Stimulated activated CD4-positive, alpha-beta T cell treated with anti-CD3 and anti-CD28 coated beads, Interleukin-1b, Interleukin-23, amount 100 ng/mL, for 1 hour (primary cell): ENCODE measurements at places on chromosomes 7 and 10.

GRCh38 chr7:143974459-143974858 lies 19.8 kb downstream of the OR2F1 start:
- DNase-seq, result no peak

DNA sequence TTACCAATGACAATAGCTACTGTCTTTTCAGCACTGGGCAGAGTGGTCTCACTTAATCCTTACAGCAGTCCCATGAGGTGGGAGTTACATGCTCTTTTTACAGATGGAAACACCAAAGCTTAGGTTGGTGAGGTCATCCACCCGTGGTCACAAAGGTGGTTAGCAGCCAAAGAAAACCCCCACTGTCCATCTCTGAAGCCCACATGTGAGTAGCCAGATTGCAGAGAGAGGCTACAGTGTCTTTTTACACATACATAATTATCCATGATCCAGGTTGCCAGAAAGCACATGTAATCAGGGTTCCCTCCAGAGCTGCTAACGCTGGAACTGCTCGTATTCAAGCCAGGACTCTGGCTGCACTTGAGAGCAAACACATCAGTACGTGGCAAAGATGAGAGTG lies 24.6 kb upstream of the ANKRD2 start:
- DNase-seq, result no peak

DNA sequence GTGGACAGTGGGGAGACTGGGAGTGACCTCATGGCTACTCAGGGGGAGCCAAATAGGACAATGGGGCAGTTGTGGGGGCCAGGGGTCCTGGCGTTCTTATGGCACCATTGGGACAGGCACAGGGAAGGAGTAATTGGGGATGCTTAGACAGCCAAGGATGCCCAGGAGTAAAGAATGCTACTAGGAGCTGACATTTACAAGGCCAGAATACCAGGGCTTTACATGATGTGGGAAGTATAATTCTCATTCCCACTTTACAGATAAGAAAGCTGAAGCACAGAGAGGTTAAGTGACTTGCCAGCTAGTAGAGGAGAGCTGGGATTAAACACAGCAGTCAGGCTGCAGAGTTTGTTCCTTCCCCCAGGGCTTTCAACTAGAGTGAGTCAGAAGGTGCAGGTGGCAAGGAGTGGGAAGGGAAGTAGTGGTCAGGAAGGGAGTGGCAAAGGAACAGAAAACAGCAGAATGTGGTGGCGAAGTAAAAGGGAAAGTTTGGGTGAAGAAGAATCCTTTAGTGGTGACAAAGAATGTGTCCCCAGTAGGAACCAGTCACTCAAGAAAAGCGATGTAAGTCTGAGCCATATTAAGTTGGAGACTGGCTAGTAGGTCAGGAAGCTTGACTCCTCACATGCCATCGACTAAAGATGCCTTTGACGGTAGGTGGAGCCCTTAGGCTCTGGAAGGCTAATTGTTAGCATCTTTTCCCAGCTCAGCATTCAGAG lies 32.8 kb downstream of the CPVL start:
- no peak for DNase-seq

- DNase-seq, result no peak
Measured at GRCh38 chr10:112379635-112380296, 5.8 kb downstream of the ACSL5 start.

- no peak for DNase-seq
Measured at GRCh38 chr10:9253121-9253520, 1198.6 kb downstream of the GATA3 start.

GRCh38 chr10:19663344-19663743 lies 152.9 kb upstream of the PLXDC2 start:
- no peak for DNase-seq

GRCh38 chr10:98326621-98327027 lies 58.6 kb upstream of the LOXL4 start:
- no peak for DNase-seq

DNA sequence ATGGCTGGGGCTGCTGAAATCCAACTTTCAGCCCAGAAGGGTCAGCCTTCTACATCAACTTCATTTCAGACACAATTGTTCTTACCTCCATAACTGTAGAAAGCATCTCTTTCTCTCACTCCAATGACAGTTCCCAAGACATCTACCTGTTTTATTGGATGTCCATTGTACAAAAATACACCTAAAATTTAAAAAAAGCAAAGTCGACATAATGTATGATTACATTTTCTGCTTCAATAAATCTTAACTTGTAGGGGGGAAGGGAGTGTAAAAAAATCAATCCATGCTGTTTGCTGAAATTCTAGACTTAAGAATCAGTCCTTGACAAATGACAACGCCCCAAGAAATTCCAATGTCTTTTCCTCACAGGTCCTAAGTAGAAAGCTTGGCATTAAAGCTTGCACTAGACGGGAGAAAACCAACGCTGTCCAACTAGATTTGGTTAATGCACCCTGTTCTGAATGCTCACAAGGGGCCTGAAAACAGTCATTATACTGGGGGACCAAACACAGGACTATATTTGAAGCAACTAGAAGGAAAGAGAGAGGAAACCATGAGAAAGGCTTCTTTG lies 7.5 kb downstream of the STN1 start:
- DNase-seq, result no peak

DNA sequence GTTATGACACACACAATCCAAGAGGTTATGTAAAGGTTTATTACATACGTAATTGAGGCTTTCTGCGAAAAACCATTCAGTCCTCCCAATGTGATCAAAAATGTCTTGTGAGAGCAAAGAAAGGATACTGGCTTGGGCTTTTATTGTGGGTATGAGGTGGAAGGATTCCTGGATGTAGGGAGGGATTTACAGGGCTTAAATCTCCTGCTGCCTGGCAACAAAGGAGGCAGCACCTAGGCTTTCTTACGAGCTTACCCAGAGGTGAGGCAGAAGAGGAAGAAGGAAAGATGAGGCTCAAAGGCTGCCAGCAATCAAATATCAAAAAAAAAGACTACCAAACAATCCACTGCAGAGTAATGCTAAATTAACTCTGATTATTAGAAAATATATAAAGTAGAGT lies 1149.5 kb upstream of the POT1 start:
- no peak for DNase-seq

DNA sequence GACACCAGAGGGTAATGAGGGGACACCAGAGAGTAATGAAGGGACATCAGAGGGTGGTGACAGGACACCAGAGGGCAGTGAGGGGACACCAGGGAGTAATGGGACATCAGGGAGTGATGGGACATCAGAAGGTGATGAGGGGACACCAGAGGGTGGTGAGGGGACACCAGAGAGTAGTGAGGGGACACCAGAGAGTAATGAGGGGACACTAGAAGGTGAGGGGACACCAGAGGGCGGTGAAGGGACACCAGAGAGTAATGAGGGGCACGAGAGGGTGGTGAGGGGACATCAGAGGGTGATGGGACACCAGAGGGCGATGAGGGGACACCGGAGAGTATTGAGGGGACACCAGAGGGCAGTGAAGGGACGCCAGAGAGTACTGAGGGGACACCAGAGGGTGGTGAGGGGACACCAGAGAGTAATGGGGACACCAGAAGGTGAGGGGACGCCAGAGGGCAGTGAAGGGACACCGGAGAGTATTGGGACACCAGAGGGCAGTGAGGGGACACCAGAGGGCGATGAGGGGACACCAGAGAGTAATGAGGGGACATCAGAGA lies 10.6 kb downstream of the NACAD start:
- DNase-seq, result no peak

- no peak for DNase-seq
Measured at GRCh38 chr10:107474650-107475049, 310.1 kb upstream of the SORCS1 start.

GRCh38 chr10:101567165-101568006 lies 20.7 kb downstream of the POLL start:
- DNase-seq, result no peak

DNA sequence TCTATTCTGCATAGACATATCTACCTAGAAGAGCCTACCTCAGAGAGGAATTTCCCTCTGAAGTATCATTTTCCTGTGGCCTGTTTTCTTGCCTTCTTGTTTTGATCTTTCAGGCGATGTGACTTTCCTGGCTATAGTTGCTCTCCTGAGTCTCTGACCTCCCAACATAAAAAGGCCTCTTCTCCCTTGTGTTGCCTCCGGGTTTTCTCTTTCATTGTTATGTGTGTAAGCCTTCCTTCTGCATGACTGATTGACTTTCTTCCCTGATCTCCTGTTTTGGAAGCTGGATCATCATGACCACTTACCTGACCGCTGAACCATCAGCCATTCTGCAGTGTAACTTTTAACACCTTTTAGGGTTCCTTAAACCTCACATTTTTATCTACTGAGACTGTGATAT lies 441.5 kb upstream of the ETV1 start:
- no peak for DNase-seq
